CD14-positive monocyte (primary cell): ENCODE measurements at places on chromosomes 12 and 14.

DNA sequence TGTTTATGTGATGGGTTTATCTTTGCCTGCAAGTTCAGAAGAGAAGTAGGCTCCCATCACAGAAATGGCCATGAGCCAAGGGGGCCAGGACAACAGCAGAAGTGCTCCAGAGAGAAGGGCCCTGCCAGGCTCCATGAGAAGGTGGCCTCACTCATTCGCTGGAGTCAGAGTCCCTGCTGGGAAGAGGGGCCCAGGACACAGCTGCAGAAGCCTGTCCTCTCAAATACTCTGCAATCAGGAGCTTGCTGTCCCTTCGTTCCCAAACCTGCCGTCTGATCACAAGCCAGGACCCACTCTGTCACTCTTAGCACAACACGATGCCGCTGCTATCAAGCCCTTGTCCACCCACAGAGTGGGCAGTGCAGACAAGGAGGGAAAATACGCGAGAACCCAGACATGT, 306.2 kb upstream of the FKBP4 start:
- no peak for DNase-seq

GRCh38 chr12:14974633-14975032, 1.8 kb downstream of the PDE6H start:
- no peak for DNase-seq

DNA sequence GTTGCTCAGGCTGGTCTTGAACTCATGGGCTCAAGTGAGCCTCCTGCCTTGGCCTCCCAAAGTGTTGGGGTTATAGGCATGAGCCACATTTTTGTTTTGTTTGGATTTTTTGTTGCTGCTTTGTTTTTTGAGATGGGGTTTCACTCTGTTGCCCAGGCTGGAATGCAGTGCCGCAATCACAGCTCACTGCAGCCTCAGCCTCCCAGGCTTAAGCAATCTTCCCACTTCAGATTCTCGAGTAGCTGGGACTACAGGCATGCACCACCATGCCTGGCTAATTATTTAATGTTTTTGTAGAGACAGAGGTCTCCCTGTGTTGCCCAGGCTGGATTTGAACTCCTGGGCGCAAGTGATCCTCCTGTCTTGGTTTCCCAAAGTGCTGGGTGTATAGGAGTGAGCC, 5.7 kb upstream of the PLEK2 start:
- DNase-seq, result no peak

DNA sequence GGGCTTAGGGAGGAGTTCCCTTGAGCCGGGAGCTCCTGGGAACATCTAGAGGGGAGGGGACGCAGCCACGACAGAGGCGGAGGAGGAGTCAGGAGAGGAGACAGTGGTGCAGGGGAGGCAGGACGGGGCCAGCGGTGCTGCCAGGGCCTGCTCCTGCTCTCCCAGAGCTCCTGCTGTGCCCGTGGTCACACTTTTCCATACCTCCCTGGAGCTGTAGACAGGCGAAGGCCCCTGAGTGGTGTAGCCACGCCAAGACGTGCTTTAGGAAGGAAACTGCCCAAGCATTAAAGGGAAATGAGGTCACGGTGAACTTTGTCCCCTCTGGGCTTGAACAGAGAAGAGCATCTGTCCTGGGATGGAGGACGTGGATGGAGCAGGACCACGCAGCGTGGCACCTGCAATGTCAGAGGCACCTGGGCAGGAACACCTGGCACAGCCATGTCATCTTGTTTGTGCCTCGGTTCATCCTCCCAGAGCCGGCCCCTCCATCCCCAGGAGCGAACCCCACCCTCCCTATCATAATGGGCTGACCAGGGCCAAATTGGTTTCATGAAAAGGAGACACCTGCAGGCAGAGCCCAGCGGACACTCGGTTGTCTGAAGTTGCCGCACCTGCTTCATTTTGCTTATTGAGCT, 239.5 kb upstream of the SFSWAP start:
- no peak for DNase-seq

- no peak for DNase-seq
These were observed 1095.7 kb downstream of the FLRT2 start for GRCh38 chr14:86625637-86626036.

GRCh38 chr12:19959353-19959752, 409.0 kb upstream of the PDE3A start:
- peak; percentile 16 for DNase-seq
